ENCODE measurements at places on chromosomes 16 and 17.

GRCh38 chr17:8359769-8360168, 16.7 kb downstream of the KRABD2 start:
- no peak for DNase-seq

GRCh38 chr17:31431098-31431851, 39.8 kb downstream of the RAB11FIP4 start:
- DNase-seq, result no peak

- DNase-seq, result no peak
Measured at GRCh38 chr16:4433914-4434787, 8.5 kb downstream of the DNAJA3 start.

DNA sequence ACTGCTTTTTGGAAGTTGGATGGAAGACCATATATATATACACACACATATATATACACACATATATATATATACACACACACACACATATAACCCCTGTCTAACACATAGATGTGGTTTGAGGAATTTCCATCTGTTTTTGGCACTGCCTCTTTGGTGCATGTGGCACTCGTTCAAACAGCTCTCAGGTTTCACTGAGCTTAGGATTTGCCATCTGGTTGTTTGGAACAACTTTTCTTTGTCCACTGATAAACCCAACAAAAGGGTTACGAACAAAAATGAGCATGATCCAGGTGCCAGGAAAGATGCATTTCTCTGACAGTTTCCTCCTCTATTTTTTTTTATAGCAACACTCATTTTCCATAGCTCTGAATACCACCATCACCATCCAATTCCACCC, 14.6 kb upstream of the KCNJ16 start:
- DNase-seq, result no peak

DNA sequence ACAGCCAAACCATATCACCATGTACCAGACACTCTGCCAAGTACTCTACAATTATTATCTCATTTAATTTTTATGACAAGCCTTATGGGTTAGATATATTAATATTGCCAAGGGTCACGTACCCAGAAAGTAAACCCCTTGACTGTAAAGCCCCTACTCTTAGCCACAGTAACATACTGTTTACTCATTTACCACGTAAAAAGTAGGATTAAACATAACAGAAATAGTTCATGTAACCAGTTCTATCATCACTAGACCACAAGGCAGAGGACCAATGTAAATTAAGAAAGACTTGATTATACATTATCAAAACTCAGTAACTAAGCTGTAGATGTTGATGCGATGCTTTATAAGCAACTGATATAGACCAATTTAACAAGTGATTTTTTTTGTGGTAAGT, 101.5 kb upstream of the CNTNAP4 start:
- no peak for DNase-seq

DNA sequence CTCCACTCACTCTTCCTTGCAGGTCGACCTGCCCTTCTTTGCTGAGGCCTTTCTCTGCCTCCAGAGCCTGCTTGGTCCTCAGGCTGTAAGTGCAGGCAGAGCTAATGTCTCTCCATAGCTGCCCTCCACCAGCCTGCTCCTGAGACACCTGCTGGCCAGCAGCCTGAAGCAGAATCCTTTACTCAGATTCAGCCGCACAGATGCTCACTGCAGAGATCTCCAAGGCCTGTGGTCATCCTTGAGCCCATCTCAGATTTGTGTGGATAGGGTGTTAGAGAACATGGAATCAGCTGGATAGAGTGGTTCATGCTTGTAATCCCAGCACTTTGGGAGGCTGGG, 11.5 kb downstream of the DEXI start:
- no peak for DNase-seq

- DNase-seq, result no peak
Measured at GRCh38 chr16:26715969-26716368, 350.8 kb upstream of the C16orf82 start.

GRCh38 chr17:68705714-68706076, 104.5 kb upstream of the FAM20A start:
- no peak for DNase-seq

DNA sequence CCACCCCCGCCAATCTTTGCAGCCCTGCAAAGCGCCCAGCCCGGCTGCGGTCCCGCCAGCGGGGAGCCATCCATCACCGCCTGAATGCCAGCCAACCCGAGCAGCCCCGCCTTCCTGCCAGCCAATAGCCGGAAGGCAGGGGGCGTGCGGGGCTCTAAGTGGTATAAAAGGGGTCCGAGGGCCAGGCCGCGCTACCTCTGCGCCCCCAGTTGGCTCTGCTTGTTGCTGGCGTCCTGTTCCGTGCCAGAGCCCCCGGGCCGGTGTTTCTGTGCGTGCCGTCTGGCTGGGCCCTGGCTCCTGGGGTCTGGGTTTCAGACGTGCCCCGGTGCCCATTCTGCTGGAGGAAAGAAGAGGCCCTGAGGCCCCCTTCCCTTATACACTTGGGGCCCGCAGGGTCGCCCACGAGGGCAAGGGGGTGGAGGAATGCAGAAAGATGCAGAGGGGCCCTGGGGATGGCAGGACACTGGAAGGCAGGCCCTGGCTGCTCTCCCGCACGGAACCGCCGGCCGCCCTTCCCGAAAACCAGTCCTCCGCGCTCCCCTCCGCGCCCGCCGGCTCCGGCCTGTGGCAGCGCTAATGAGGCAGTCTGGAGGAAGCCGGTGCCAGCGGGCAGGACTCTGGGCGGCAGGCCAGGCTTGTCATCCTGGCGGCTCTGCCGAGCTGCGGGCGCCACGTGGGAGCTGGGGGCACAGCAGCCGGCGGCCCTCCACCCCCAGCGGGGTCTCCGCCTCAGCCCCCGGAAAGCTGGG, 14.0 kb downstream of the COPZ2 start:
- DNase-seq, result no peak

- DNase-seq, result no peak
Measured at GRCh38 chr16:74264811-74265210, 31.8 kb upstream of the PSMD7 start.

- DNase-seq, result no peak
Measured at GRCh38 chr16:25895380-25895779, 203.6 kb downstream of the HS3ST4 start.

GRCh38 chr17:80968602-80969029, 23.0 kb upstream of the CHMP6 start:
- DNase-seq, result no peak

Measured in activated CD8-positive, alpha-beta memory T cell treated with anti-CD3 and anti-CD28 coated beads for 4 hours (primary cell).